NCI-H524 treated with DMSO at 0.1 percent for 48 hours (cell line): ENCODE measurements at places on chromosomes 11 and 22.
A peak's percentile ranks its signal among the peaks of the same experiment; 100 is the strongest.

GRCh38 chr11:35525501-35526175 is at the start of gene PAMR1:
PAMR1 (minus strand) TSS chr11:35525616; CDS start chr11:35525585, 31 bp downstream.
- DNase-seq = no peak

- DNase-seq = no peak
These were observed 531.2 kb downstream of the KCNA4 start for GRCh38 chr11:29485641-29486040.

DNA sequence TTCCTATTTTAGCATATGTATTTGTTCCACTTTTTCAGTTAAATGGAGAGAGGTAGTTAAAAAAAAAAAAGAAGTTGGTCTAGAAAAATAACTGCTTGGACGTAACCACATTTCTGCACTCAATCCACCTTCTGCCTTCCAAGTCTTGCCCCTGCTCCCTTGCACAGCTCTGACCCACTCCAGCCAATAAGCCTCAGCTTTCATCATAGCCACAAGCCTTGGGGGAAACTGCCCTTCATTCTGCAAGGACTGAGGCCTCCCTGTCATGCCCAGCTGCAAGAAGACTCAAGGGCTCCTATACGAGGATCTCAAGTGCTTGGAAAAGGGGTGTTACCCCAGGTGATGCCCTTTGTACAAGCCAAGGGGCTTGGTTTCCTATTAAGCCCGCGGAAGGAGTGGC is 36.0 kb upstream of the OAF start:
- no peak for DNase-seq

DNA sequence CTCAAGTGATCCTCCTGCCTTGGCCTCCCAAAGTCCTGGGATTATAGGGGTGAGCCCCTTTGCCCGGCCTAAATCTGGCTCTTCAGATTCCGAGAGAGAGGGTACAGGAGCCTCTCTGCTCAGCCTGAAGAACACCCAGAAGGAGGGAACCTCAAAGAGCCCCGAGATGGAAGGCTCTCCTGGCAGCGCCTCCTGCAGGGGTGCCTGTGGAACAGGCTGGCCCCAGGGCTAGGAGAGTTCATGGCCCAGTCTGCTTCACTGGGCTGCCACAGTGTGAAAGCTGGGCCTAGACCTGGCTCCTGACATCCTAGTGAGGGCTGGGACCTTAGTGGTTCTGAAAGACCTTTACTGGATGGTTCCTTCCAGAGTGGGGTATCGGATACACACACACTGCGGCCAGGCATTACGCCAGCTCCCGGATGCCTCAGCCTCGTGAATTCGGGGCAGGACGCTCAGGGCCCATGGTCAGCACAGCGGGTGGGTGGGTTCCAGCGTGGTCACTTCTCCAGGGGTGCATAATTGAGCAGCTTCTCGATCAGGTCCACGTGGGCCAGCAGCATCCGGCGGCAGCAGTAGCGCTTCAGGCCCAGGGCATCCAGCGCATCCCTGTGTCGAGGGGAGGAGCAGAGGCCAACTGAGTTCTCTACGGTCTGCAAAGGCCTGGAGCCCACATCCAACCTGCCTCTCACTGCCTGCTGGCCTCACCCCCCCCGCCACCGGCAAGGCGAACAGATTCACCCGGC is 2.3 kb downstream of the POLR2L start:
- DNase-seq = no peak

- DNase-seq = no peak
These were observed 7.8 kb downstream of the SIPA1 start for GRCh38 chr11:65645710-65646109.

DNA sequence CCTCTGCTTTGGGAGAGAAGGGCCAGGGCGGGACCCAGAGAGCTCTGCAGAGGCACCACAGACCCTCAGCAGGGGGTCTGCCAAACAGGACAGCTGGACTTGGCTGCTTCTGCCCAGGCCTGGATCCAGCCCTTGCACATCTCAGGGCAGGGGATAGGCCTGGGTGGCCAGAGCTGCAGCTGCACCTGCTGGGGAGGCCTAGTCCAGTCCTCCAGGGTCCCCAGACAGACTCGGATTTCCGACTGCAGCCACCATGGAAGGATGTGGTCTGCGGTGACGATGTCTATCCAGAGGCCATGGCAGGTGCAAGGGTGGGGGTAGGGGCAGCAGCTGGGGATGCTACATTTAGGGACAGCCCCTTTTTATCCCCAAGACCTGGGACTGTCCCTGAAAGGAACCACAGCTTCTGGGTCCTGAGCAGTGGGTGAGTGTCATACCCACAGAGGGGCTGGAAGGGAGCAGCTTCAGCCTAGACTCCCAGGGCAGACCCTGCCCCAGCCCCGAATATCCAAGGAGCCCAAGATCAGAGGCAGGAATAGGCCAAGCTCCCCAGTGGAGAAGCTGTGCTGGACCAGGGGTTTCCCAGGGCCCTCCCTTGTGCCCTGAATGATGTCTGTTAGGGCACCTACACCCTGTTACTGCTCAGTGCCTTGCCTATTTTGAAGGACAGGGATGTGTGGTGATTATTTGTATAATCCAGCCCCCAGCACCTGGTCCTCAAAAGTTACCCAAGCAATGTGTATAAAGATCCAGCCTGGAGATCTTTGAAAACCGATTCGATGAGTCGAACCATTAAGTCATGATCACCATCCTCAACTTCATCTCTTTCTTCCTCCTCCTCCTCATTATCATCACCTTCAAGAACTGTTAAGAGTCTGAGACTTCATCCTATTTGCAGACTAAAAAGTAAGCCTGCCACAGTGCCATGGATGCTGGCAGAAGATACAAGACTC is 2.5 kb upstream of the IGLL5 start:
- no peak for DNase-seq

DNA sequence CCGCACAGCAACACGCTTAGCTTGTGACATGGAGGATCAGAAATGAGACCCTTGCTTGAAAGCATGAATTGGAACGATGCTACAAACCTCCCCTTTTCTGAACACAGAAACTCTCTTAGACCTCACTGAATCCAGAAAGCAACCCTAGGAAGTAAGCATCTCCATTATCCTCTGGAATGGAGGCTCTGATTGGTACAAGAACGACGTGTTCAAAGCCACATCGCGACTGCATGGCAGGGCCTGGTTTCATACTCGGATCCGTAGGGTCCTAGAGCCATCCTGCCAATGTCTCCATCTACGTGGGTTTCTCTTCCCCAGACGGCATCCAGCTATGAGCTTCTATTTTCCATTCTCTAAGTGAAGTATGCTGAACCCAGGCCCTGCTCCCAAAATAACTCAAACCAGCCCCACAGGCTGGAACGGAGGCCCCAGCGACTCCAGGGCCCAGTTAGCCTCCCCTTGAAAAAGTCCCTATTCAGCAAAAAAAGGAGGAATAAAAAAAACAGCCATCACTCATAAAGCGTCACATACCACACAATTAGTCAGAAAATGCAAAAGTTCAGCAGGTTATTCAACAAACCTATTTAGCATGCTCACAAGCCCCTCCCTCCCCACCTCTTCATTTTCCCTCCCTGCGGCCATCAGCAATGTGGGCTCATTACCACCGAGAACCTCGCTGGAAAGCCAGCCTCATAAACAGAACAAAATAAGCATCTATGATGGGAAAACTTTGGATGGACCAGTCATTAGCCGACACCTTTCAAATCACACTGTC is 7.1 kb upstream of the MN1 start:
- no peak for DNase-seq

DNA sequence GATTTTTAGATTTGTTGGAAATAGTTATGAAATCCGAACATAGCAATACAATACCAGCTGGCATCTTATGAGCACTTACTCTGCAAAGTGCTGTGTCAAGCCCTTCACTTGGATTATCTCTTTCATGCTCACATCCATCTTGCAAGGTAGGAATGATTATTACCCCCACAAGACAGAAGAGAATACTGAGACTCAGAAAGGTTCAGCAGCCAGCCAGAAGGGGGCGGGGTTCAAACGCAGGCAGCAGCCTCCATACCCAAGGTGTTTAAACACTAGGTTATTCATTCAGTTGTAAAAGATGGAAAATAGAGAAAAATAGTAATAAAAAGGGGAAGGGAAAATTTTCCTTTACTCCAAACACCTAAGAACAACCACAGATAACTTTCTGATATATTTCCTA is 158.5 kb downstream of the CCDC34 start:
- peak; percentile 55 for DNase-seq

- no peak for DNase-seq
These were observed 11.3 kb upstream of the NFAM1 start for GRCh38 chr22:42443240-42444076.

- DNase-seq = no peak
These were observed 280.3 kb downstream of the RAB38 start for GRCh38 chr11:87894961-87895360.

- DNase-seq = no peak
These were observed 80.1 kb downstream of the INSC start for GRCh38 chr11:15194671-15195415.

- no peak for DNase-seq
These were observed 41.4 kb downstream of the PPFIBP2 start for GRCh38 chr11:7555052-7555699.

DNA sequence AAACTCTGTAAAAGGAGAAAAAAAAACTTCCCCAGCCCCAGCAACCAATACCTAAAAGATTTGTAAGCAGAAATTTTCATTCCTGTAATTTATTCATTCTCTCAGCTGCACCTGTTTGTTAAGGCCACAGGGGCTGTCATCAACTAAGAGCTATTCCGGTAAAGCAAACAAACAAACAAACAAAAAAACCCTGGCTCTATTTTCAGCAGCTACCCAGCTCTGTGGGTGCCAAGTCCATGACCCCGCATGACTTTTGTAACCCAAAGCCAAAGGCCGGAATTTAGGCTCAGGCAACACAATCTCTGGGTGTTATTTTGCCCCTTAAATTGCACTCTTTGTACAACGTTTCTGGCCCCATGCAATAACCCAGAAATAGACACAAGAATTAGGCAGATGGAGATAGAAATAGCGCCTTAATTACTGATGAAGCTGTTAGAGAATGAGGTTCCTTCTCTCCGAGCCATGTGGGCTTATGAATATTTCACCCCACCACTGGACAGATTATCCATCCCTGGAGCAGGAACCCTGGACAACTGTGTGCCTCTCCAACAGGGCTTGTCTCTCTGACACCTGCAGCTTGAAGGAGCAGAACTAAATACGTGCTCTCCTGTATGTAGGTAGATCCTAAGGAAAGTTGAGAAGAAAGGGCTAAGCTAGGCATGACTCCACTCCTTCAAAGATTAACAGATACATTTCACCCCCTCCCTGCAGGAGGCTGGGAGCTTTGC is 29.4 kb downstream of the APOL6 start:
- DNase-seq = no peak

DNA sequence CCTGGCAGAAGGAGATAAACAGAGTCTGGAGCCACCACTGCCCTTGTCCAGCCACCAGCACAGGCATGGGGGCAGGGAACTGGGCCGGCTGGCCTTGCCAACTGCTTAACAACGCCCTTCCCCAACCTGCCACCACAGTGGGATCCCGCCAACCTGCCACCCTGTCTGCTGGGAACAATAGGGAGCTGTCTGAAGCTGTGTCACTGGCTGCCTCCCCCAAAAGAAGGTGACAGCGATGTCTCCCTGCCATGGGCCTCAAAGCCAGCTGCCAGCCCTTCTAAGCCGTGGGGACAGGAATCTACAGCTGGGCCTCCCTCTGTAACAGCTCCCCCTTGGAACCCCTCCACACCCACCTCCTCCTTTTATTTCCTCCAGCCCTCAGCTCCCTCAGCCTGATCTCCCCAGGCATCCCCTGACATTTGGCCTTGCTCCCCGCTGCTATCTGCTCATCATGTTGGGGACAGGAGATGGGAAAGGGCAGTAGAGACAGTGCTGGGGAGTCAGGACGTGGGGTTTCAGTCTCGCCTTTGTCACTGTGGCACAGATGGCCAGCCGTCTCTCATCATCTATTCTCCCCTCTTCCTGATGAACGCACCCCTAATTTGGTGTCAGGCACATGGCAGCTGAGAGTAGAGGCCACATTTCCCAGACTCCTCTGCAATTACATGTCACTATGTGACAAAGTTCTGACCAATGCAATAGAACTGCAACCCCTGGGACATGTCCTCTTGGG is 51.3 kb upstream of the PRDM11 start:
- no peak for DNase-seq

- no peak for DNase-seq
These were observed 26.3 kb upstream of the GNB1L start for GRCh38 chr22:19880786-19881569.

DNA sequence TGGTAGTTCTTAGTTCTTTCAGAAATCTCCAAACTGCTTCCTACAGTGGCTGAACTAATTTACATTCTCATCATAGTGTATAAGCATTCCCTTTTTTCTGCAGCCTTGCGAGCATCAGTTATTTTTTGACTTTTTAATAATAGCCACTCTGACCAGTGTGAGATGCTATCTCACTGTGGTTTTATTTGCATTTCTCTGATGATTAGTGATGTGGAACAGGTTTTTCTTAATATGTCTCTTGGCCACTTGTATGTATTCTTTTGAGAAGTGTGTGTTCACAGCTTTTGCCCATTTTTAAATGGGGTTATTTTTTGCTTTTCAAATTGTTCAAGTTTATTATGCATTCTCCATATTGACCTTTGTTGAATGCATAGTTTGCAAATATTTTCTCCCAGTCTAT is 459.3 kb downstream of the NTM start:
- no peak for DNase-seq

- no peak for DNase-seq
These were observed 108.1 kb upstream of the THY1 start for GRCh38 chr11:119531056-119531455.

DNA sequence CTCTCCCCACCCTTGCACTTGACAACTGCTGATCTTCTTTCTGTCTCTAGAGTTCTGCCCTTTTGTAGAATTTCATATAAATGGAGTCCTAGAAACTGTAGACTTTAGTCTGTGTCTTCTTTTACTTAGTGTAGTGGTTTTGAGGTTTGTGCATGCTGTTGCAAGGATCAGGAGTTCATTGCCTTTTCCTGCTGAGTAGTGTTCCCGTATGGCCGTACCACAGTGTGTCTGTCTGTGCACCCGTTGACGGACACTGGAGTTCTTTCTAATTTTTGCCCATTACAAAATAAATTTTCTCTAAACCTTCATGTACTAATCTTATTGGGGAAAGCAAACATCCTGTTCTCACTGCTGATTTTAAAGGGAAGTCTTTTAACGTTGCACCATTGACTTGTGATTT is 138.1 kb downstream of the TBC1D22A start:
- DNase-seq = no peak

GRCh38 chr11:18567081-18567480 is 21.5 kb downstream of the UEVLD start:
- DNase-seq = no peak

DNA sequence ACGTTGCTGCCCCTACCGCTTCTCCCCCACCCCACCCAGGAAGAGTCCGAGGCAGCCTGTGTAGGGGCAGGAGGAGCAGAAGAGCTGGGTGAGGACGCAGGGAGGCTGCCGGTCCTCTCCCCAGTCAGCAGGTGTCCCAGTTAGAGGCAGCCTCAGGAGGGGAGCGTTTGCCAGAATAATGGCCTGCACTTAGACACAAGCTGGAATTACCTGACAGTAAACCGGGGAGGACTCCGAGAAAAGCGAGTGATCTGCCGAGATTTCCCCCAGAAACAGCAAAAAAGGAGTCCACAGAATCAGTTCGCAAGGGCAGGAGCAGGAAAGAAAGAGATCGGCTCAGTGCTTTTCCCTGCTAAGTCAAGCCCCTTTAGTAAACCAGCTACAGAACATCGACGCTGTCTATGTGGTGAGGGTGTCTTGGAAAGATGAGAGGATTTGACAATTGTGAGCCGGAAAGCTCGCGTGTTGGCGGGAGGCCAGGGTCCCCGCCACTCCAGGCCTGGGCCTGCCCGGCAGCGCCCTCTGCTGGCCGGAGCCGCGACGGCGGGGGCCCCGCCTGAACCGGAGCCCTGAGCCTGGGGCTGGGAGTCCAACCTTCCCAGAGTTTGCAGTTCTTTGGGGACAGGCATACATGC is 17.7 kb upstream of the THRSP start:
- DNase-seq = peak; percentile 27
